T-helper 1 cell (primary cell): ENCODE measurements at places on chromosomes 6 and 20.

GRCh38 chr6:31402324-31403282 is 792 bp upstream of the MICA start:
- DNase-seq: peak; percentile 30

GRCh38 chr6:112594886-112595594 is 247.9 kb downstream of the RFPL4B start:
- no peak for DNase-seq

DNA sequence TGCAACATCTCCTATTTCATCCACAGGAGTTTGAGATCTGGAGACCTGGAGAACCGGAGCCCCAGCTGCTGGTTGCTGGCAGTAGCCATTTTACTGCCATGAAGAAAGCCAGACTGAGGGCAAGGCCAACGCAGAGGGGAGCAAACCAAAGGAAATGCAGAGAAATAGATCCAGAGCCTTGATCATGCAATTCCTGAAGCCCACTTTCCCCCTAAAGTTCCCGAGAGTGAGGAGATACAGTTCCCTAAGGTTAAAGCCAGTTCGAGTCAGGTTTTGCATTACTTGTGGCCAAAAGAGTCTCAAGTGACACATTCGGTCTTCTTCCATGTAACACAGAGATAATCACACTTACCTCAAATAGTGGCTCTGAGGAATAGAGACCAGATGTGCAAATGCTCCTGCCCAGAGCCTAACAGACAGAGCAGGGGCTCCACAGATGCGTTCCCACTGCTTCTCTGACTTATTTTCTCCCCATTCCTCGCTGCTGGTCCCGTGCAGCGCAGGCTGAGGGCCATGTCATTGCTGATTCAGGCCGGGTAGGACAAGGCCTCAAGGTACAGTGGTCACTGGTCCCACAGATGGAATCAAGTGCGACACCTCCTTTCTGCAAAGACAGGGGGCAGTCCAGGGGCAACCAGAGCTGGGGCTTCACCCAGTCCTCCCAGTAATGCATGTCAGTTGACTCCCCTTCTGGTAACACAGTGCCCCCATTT is 35.1 kb upstream of the NFATC2 start:
- DNase-seq: no peak

- DNase-seq: no peak
Measured at GRCh38 chr6:151590742-151591141, 96.9 kb downstream of the CCDC170 start.
